ENCODE measurements at places on chromosomes 5 and 9.

- no peak for DNase-seq
Measured at GRCh38 chr9:5042661-5043178, 57.6 kb downstream of the JAK2 start.

DNA sequence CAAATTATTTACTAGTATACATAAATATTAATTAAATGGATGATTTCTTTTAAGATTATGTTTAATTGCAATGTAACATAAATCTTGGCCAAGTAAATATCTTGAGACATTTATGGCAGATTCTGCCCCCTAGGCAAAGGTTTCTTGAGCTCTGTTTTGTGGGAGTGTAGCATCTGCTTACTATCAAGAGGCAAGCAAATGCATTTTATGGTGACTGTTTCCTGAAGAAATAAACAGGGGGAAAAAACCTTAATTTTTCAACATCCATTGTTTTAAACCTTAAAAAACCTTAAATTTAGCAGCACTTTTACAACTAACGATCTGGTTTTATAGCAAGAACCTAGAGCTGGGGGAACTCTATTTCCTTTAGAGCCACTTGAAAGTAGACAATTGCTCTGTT, 25.7 kb upstream of the FREM1 start:
- DNase-seq = no peak

DNA sequence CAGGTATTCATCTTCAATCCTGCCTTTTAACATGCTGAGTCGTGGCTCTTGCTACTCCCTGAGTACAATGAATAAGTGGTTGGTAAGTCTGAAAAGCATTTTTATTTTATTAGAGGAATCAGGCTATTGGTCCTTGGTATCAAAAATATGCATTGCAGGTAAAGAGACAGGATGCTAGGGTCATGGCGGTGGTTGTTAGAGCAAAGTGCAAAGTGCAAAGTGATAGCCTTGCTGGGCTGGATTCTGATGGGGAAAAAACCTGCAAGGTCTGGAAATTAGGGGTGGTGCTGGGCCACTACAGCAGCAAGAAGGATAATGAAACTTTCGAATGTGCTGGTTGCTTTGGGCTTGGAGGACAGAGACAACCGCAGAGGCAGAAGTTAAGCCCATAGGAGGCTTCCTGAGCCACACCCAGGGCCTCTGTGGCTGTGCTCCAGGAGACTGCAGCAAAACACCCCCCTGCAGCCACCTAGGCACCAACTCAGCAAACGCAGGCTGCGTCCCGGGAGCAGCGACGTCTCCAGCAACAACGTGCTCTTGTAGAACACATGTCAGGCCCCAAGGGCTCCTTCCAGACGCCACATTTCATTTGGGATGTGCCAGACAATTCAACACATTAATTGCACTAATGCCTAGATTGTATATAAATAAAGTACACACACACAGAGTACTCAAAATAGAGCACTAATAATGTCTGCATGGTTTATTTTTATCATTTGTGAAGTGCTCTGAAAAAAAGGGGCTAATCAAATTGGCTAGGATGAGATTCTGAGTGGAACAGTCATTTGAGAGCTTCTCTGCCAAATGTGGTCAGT, 149.8 kb upstream of the RAPGEF1 start:
- DNase-seq = no peak

- no peak for DNase-seq
Measured at GRCh38 chr5:51902512-51902911, 519.3 kb downstream of the ISL1 start.

GRCh38 chr5:150204590-150204960, 14.7 kb downstream of the SLC6A7 start:
- no peak for DNase-seq

All from hematopoietic multipotent progenitor cell treated with erythropoietin and hydrocortisone succinate and interleukin-3 and kit ligand, for 17 days (in vitro differentiated cells).